ENCODE measurements at places on chromosomes 6 and 20.
A peak's percentile ranks its signal among the peaks of the same experiment; 100 is the strongest.

DNA sequence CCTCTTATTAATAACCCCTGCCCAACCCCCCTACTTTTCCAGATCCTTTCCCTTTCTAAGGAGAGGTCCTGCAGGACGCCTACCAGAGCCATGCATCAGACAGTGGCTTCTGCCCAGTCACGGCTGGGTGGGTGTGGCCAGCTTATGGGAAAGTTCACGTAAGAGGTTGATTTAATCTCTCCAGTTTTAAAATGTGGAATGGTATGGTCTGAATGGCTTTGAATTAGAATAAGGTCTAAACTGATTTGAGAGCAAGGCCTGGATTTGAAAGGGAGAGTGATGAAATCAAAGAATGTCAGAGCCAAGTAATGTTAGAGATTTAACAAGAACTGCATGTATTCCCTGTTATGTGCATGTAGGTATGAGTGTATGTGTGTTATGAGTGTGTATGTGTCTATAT is 275.7 kb downstream of the PAX1 start:
- no peak for DNase-seq

GRCh38 chr6:125678601-125679000 is 70.8 kb upstream of the HEY2 start:
- DNase-seq: no peak

DNA sequence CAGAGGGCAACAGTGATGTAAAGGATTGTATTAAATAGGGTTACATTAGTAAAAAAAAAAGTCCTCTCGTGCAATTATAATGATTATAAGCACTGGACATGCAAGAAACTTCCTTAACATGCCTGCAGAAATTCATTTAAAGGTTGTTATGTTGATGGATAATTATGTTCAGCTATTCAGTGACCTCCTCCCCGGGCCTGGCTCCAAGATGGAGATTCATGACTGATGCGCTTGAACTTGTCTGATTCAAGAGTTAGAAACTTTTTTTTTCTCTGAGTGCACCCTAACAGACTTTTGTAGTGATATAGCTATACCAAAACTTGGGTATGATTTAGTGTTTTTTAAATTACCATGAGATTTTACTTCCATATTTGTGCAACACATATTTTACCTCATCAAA is 1170.0 kb upstream of the CITED2 start:
- no peak for DNase-seq

- no peak for DNase-seq
Observed at GRCh38 chr6:71197267-71197666, 91.3 kb upstream of the OGFRL1 start.

DNA sequence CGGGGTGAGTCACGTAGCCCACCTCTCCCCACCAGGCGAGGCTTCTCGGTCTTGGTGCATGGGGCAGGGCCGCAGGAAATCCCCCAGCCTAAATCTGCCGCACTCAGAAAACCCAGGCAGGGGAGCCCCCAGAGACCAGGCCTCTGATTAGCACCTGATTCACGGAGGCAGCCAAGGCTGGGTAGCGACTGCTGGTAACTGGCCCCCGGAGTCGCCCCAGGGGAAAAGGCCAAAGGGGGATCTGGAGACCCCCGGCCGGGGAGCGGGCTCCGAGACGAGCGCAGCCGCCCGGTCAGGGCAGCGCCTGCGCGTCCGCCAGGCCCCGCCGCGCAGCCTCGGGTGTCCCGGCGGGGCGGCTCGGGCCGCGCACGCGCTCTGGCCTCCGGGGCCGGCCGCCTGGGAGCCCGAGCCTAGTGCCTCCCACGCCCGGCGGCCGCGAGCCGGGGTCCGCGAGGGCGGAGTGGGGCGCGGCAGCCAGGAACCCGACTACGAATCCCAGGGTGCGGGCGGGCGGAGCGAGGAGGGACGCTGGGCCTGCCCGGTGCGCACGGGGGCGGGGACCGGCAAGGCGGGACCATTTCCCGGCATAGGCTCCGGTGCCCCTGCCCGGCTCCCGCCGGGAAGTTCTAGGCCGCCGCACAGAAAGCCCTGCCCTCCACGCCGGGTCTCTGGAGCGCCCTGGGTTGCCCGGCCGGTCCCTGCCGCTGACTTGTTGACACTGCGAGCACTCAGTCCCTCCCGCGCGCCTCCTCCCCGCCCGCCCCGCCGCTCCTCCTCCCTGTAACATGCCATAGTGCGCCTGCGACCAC is at the start of gene DUSP22:
Gene DUSP22, plus strand, starts transcription at position 791 of the 809 bp plus-strand sequence. CDS start 53 bp downstream, outside the sequence.
- peak; percentile 78 for DNase-seq

- no peak for DNase-seq
Observed at GRCh38 chr20:62982124-62983075, 24.4 kb downstream of the BHLHE23 start.

DNA sequence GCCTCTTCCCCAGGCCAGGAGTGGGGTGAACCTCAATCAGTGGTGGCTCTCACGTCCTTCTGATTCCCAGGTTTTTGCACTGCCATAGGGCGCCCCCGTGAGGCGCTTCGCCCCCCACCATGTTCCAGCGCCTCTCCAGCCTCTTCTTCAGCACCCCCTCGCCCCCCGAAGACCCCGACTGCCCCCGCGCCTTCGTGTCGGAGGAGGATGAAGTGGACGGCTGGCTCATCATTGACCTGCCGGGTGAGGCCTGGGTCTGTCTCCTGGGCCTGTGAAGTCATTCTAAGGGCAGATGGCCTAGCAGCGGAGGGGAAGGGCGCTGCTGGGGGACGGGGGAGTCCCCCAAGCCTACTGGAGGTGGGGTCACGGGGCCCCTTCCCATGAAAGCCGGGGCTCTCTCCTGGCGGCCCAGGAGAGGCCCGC is 4.5 kb downstream of the TP53INP2 start:
- DNase-seq: peak; percentile 55

GRCh38 chr6:96631248-96631647 is 68.3 kb downstream of the FHL5 start:
- DNase-seq: no peak

- no peak for DNase-seq
Observed at GRCh38 chr6:160258346-160259142, at the start of gene SLC22A2. TSS of gene SLC22A2 (minus strand) at chr6:160258821. CDS start at chr6:160258757, 64 bp downstream.

DNA sequence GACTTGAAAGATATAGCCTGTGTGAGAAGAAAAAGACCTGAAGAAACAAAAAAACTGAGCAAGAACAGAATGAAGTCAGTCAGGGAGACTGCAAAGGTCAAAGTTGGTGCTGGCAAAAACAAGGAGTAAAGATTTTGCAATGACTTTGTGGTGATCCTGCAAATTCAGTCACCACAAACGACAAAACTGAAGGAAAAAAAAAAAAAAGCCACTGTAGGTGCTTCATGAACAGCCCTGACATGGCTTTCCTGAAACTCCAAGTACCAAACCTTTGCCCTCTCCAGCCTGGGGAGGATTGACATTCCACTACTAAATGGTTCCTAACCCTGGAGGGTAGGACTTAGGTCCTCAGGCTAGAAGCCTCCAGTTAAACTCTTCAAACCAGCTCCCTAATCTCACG is 114.7 kb upstream of the BEND3 start:
- no peak for DNase-seq

- DNase-seq: no peak
Observed at GRCh38 chr20:24991897-24992486, 559 bp downstream of the APMAP start.

DNA sequence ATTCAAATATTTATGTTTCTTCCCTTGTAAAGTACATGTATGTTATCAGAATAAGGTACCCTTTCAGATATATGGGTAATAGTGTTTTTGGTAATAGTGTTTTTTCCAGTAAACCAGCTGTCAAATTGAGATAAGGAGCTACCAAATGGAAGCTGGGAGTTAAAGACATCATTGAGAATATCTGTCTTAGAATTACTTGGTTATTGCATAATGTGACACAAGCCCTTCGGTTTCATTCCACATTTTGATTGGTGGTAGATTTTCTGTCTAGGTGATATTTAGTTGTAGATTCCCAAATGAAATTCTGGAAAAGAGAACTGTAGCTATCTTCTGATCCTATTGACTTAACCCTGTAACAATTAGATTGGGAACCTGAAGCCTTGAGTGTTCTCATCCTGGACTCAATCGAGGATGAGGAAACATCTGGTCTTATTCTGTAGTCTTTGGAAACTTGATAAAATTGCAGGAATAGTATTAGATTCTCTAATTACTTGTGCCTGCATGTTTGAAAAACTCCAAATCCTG is 75.1 kb upstream of the SYNJ2 start:
- DNase-seq: no peak

- no peak for DNase-seq
Observed at GRCh38 chr6:9628819-9629218, 786.1 kb downstream of the TFAP2A start.

GRCh38 chr6:33966536-33966935 is 162.7 kb upstream of the MLN start:
- DNase-seq: no peak

GRCh38 chr6:73156793-73157767 is 68.2 kb downstream of the KHDC1L start:
- no peak for DNase-seq

DNA sequence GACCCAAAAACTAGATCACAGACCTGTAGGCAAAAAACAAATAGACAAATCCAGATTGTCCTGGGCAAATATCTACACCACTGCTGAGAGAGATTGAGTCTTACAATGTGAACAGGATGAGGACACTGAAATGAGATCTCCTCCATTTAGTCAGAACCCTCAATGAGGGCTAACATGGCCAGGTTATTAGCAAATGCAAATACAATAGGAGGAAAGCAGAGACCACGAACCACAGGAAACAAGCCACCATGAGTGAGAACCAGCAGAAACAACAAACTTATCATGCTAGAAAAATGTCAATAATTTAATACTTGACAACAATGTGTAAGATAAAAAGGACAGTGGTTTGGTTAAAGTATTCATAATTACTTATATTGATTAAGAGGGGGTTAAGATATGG is 162.8 kb downstream of the SYNE1 start:
- DNase-seq: no peak

- no peak for DNase-seq
Observed at GRCh38 chr6:17865798-17866725, 121.4 kb downstream of the KIF13A start.

- no peak for DNase-seq
Observed at GRCh38 chr6:134420614-134421181, 102.8 kb upstream of the SGK1 start.

- DNase-seq: no peak
Observed at GRCh38 chr6:141394125-141394536, 738.6 kb upstream of the GJE1 start.

DNA sequence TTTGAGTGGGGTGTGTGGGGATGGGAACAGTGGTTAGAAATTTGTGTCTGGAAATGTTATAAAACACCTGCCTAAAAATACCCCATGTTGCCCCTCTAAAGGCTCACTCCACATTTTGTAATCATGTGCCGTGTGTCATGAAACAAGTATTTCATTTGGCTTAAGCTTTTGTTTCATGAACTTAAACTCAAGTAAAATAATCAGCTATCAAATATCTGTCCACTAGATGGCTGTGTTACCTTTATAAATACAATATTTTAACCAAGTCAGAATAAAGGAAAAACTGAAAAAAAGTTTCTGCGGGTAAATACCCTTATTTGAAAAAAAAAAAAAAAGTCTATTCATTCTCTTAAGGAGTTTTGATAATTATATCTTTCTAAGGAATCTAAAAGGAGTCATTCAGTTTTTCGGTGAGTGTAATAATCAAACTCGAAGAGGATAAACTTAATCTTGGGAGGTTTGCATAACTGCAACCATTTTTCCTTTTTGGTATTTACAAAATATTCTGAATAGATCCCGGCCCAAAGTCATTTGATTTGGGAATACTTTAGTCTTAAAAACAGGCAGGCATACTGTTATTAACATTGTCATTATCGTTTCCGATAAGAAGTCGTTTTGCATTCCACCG is 29.9 kb upstream of the MTRF1L start:
- no peak for DNase-seq

DNA sequence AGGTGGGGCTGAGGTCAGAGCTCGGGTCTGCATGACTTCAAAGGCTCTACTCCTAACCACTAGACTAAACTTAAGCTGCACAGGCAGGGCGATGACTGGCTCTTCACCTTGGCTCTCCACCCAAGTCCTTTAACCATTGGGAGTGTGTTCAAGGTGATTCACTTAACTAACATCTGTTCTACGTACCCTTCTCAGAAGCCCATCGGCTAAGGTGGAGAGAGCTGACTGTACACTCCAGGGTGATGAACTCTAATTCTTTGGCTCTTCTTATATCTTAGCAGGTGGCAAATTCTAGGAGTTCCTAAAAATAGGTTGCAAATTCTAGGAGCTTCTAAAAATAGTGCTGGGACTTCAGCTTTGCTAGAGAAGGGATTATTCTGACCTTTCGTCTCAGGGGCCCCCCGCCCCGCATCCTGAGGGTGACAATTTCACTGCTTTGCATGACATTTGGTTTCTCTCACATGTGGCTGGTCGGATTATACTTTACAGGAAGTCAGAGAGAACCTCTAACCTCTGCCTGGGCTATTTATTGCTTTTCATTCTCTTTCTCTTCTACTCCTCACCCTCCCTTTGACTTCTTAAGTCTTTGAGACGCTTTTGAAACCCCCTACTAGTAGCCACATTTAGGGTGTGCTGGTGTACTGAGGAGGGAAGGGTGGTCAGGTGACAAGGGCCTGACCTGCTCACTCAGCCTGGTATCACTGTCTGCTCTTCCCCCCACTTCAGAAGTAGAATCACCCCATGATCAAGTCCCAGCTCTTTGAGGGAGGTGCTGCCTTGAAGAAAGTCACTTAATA is 55.5 kb downstream of the PRDM1 start:
- DNase-seq: peak; percentile 31

DNA sequence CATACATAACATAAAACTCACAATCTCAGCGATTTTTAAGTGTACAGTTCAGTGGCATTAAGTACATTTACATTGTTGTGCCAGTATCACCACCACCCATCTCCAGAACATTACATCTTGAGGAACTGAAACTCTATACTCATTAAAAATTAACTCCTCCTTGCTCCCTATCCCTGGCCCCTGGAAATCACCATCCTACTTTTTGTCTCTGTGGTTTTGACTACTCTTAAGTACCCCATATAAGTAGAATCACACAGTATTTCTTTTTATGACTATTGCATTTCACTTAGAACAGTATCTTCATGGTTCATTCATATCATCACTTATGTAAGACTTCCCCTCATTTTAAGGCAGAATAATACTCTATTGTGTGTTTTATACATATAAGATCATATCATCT is 1108.1 kb downstream of the GRIK2 start:
- DNase-seq: no peak

GRCh38 chr6:2353412-2354137 is 108.2 kb upstream of the GMDS start:
- DNase-seq: peak; percentile 26

Measured in CD4-positive, alpha-beta memory T cell (primary cell).